CD8-positive, alpha-beta T cell (primary cell): ENCODE measurements at places on chromosomes 1 and 21. TPM values are rescaled to one million over a fixed set of nuclear protein-coding genes. Genes with fewer than 3 reads are reported as not detected.

FMOD gene
- not detected for total RNA-seq

AMY1C gene
- not detected for total RNA-seq

IBA57 gene
- total RNA-seq: 23.8 TPM

- no peak for DNase-seq
Measured at GRCh38 chr1:64811131-64811530, 66.3 kb downstream of the RAVER2 start.

DNA sequence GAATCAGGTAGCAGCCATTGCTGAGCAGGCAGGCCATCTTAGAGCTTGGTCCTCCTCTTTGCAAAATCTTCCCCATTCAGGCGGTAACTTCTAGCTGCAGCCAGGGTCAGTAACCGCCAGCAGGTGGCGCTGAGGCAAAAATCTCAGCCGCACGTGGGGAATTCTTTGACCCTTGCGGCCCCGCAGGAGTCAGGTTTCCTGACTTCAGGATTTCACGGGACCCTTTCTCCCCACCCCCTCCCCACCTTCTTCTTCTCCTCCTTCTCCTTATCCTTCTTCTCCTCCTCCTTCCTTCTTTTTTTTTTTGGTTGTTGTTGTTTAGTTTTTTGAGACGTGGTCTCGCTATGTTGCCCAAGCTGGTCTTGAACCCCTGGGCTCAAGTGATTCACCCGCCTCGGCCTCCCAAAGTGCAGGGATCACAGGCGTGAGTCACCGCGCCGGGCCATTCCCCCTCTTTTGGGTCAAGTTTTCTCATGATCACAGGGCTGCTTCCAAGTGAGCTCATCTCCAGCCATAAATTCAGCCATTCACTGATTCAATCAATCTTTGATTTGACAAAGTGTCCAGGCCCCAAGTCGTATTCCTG lies 33.4 kb upstream of the TENT5B start:
- DNase-seq: peak; percentile 66

- no peak for DNase-seq
Measured at GRCh38 chr1:160409486-160409885, 9.1 kb downstream of the VANGL2 start.

- no peak for DNase-seq
Measured at GRCh38 chr1:75132812-75133619, 1.2 kb upstream of the LHX8 start.
